ENCODE measurements at places on chromosomes 1 and 21.

DNA sequence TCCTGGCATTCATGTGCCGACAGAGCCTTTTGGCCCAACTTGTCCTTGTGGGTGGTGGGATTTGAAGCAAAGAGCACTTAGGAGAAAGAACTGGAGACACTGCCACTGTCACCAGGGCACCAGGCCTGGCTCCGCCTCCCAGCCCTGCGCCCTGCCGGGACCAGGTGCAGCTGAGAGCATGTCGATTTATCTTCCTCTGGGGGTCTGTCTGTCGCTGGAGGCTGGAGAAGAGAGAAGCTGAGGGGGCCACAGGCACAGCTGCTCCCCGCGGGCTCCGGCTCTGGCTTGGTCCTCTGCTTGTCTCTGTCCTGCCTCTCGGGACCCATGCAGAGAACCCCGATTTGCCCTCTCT lies 28.2 kb downstream of the PCNT start:
- no peak for DNase-seq

- no peak for DNase-seq
Measured at GRCh38 chr1:165628147-165628822, 2.7 kb upstream of the MGST3 start.

DNA sequence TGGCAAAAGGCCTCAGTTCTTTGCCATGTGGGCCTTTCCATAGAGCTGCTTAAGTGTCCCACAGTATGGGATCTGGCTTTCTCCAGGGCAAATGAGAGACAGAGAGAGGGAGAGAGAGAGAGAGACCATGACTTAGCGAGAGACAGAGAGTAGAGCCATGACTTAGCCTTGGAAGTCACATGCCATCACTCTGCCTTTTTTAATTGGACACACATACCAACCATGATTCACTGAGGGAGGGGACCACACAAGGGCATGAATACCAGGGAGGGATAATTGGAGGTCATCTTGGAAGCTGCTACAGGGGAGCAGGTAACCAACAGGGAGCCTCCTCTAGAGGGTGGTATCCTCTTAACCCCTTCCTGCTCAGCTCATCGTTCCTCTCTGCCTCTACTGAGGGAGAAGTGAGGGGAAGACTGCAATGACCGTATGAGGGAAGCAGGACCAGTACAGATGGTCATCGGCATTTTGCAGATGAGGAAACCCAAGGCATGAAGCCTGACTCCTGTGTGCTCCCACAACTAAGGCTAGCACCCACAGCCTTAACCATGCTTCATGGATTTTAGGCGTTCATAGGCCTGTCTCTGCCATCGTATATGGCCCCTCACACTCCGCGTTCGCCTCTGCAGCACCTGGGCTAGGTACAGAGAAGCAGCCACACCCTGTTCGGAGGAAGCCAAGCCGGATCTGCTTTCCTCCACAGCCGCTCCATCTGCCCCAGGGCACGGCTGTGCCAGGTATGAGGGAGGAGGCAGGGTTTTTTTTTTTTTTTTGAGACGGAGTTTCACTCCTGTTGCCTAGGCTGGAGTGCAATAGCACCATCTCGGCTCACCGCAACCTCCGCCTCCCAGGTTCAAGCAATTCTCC lies 38.6 kb downstream of the MEF2D start:
- DNase-seq: no peak

- DNase-seq: no peak
Measured at GRCh38 chr1:223323491-223324484, 40.2 kb downstream of the SUSD4 start.

DNA sequence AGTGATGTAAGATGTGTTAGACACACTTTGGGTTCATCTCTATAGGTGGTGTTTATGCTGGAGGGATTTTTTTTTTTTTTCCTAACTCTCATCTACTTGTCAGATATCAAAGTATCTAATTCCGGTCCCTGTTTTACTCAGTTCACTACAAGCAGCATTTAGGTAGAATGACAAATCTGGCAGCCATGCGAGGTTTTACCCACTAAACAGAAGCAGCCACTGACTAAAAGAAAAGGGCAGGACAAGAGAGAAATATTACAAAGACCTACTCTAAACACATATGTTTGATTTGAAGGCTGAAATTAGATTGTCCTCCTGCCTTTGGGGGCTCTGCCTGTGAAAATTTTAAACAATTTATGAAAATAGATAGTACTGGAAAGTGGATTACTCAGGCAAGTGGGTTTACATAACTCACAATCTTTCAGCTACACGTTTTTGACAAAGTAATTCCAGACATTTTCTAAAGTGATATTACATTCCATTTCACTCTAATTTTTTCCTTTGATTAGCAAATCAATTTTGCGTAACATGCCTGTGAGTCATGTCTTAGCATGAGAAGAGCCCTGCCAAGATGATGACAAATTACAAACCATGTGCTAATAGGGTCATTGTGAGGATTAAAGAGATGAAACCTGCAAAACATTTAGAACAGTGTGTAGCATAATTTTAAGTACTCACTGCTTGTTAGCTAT lies 172.6 kb downstream of the PLA2G4A start:
- DNase-seq: no peak
